CD8-positive, alpha-beta memory T cell (primary cell): ENCODE measurements at places on chromosomes 5 and 9.

DNA sequence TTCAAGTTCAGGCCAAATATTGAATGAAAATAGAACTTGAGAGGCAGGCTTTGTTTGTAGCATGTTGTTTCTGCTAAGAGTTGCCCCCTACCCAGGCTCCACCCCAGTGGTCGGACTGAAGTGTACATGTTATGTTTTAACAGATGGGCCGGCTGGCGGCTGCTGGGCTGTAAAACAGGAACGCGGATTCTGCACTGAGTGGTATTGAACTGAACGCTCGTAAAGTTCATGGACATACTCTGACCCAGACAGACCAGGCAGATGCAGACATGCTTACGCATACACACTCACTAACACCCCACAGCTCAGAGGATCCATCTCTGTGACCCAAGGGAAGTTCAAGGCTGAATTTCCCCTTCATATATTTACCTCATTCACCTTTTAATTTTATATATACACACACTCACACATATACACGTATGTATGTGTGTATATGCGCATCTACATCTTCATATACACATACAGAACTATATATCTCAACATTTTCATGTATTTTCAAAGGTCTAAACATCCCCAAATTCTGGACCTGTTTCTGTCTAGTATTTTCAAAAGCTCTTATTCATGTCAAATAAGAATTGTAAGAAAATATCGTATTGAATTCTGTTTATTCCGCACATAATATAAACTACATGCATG, 1.4 kb downstream of the MARCHF3 start:
- no peak for DNase-seq

GRCh38 chr5:68428231-68428811, 212.8 kb downstream of the PIK3R1 start:
- DNase-seq = no peak

DNA sequence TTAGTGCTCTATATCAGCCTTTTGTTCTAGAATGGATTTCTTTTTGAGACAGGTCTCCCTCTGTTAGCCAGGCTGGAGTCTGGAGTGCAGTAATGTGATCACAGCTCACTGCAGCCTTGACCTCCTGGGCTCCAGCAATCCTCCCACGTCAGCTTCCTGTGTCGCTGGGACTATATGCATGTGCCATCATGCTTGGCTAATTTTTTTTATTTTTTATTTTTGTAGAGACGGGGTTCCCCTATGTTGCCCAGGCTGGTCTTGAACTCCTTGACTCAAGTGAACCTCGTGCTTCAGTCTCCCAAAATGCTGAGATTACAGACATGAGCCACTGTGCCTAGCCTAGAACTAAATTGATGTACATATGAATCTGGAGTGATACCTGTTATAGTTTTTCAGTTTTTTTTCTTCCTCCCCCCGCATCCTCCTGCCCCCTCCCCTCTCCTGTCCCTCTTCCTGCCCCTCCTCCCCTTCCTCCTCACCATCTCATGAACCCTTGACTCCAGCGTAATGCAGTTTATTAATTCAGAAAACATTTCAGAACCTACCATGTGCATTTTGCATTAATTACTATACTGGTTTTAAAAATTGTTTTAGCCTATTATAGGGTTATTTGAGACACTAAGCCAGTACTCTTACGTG, 37.4 kb upstream of the TNFAIP8 start:
- no peak for DNase-seq

- no peak for DNase-seq
These were observed 4.7 kb upstream of the TMEM141 start for GRCh38 chr9:136786451-136786850.

- no peak for DNase-seq
These were observed 107.4 kb downstream of the GLIS3 start for GRCh38 chr9:4192450-4192849.

DNA sequence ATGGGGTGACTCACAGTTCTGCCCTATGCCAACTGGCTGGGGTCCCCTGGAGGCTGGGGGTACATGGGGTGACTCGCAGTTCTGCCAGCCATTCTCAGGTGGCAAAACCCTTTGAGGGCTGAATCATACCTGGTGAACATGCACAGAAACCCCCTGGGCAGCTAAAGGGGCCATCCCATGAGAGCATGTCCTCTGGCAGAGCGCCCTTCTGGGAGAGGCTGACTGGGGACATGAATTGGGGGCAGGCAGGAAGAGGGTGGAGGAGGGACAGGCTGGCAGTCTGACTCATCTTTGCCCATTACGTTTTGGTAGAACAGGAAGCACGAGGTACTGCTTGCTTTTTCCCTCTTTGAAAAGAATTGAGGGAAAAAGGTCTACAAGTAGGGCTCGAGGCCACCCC, 16.7 kb downstream of the TRAF1 start:
- DNase-seq = no peak

GRCh38 chr5:140358738-140359310, 1.2 kb upstream of the SLC4A9 start:
- DNase-seq = no peak

GRCh38 chr9:93372391-93372790, 79.1 kb upstream of the FAM120A start:
- no peak for DNase-seq
